ENCODE measurements at places on chromosomes 1 and 21.

DNA sequence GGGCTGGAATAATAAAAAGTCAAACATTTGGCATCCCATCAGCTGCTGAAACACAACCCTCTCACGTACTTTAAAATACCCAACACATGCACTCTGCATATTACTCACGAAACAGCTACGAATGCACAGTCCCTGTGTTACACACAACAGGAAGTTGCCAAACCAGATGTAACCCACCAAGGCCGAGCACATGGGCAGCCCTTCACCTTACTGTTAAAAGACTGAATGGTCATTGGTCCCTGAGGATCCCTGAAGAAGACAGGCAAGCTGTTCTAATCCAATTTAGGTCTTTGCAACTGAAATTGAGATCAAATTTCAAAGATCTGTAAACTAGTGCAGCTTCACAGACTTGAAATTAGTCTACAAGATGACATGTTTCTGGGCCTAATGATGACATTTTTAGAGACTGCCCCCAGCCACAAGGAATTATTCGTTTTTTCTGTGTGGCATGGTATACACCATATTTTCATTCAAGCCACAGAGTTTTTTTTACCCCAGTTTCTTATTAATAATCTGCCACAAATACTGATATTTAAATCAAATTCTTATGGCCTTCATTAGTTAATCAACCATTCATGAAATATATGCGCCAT is 25.6 kb upstream of the IER5 start:
- DNase-seq = no peak

GRCh38 chr1:203117611-203118575 is 9.6 kb upstream of the ADORA1 start:
- DNase-seq = peak; percentile 19

GRCh38 chr1:32100807-32101708 is 6.8 kb upstream of the KPNA6 start:
- DNase-seq = no peak

DNA sequence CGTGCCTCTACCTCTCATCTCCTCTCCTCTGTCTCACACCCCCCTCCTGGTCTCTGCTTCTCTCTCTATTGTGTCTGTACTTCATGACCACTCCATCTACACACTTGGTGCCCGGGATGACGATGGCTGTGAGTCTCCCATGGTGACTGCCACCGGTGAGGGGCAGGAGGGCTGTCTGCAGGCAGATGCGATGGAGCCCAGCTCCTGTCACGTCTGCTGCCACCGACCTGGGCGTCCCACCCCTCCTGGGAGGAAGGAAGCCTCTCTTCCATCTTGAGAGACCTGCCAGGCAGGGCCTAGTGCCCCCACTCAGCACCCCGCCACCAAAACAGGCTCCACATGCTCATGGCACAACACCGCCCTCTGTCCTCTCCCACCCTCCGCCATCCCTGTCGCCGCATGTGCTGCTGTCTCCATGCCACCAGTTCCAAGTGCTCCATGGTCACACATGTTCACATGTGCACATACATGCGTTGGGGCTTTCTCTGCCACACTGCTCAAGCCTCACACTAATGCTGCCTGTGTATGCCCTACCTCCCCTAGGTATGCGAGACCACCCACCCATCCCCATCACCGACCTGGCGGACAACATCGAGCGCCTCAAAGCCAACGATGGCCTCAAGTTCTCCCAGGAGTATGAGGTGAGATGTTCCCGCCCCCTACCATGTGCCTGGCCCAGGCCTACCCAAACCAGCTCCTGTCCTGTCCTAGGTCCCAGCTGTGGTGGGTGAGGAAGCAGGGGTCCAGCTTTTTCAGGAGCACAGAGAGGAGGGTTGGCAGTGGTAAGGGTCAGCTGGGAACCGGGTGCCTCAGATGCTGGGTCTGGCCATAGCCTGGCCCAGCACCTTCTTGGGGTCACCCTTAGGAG is 36.6 kb upstream of the KDM4A start:
- no peak for DNase-seq

GRCh38 chr1:17750333-17750732 is 4.8 kb upstream of the ACTL8 start:
- no peak for DNase-seq

DNA sequence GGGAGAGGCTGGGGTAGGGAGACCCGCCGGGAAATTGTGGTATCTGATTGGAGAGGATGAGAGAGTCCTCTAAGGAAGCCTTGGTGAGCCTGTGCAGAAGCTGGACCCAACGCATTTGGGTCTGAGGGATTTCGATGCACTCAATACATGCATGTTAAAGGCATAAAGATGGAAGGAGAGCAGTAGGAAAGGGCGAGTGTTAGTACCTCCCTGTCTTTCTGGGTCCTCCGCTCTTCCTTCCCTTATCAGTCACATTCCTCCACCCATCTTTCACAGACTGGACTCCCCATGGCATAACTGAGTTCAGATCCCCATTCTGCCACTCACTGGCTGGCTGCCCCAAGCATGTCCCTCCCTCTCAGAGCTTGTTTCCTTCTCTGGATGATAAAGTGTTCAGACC is 7.3 kb downstream of the RGS16 start:
- no peak for DNase-seq

DNA sequence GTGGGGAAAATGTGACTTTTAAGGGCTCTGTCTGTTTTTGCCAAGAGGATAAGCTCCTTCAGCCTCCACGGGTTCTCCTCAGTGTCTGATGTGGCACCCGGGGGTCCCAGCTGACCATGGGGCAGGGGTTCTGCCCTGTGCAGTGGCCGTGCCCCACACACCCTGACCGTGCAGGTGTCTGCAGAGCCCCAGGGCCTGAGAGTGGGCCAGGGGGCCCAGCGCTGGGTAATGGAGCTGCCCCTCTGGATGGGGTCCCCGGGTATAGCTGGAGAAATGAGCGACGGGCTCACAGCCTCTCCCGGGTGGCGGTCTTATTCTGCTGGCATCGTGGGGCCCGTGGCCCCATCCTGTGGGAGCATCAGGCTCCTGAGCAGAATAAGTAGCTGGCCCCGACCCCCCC is 2.9 kb upstream of the PFKL start:
- DNase-seq = no peak

DNA sequence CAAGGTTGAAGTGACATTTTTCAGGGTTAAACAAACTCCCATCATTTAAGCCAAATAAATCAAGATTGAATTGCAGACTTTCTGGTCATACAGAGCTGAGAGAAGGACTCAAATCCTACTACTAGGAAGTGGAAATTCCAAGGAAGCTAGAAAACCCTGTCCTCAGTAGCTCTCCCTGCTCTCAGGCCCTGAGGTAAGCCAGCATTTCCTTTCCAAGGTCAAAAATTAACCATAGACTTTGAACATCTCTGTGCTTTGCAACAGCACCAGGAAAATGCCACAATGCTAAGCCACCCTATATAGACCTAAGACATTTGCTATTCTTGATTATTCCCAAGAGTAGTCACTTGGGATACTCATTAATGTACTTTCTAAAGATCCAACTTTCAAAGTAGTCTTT is 45.1 kb downstream of the LUZP1 start:
- no peak for DNase-seq

GRCh38 chr21:37842163-37842919 is 73.9 kb downstream of the KCNJ6 start:
- DNase-seq = no peak

DNA sequence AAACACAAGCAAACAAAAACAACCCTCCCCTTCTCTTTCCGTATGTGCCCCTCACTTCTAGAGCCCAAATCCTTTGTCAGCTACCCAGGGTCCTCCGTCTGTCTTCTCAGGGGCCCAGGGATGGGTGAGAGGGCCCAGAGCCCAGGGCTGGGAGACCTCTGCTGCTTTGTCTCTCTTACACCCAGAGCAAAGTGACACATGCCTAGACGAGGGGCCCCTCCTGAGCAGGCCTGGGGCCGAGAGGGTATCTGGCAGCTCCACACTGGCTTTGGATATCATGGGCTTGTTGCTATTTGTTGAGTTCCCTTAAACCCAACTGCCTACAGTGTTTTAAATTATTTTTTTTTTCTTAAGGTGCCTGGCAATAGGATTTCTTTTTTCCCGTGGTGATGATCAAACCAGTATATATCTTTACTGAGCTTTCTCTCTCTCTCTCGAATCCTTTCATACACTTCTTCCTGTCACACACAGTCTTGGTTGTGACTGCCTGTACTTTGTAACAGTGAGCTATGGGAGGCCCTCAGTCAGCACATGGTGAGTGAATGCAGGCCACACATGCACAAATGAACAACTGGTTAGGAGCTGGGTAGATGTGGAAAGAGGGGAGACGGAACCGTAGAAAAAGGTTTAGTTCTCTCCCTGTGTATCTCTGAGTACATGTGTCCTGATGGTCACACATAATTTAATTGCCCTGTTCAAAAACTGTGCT is 14.5 kb downstream of the RASSF5 start:
- no peak for DNase-seq

- no peak for DNase-seq
Observed at GRCh38 chr1:26291433-26291832, 11.5 kb downstream of the SH3BGRL3 start.

- no peak for DNase-seq
Observed at GRCh38 chr1:157382351-157382750, 170.0 kb downstream of the FCRL5 start.

DNA sequence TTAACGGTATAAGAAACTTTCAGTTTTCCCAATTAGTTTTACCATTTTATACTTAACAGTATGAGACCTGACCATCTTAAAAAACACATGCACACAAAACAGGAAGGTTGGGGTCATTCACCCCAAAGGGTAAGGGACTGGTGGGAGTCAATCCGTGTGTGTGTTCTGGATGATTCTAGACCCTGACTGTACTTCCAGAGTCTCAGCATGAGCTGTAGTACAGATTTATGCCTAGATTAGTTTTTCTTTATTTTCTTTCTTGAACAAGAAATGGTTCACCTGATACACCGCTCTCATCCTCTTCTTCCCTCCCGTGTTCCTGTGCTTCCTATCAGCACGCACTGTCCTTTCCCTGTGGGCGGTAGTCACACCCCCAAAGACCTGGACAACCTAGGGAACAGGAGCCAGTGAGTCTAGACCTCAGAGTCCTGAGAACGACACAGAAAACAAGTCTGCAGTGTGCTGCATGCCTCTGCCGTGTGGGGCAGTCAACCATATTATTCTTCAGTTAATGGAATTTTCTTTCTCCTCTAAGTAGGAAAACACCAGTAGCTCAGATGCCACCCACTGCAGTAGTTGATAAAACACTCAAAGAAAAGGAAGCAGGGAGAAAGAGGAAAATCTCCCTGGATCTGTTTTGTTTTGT is 38.9 kb upstream of the MRPS6 start:
- no peak for DNase-seq

DNA sequence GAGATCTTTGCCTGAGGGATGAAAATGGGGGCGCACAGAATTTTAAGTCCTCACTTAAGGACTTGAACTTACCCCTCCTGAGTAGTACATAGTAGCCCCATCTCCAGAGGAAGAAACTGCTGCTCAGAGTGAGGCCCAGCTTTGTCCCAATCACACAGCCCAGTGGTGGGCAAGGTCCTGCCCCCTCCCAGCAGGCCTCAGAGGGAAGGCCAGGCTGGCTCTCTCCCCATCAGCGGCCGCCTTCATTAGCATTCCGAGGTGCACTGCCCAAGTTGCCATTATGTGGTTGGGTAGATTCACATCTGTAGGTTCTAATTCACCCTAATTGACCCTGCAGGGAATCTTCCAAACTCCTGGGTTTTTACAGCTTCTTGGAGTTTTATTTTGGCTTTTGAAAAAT is 59.1 kb downstream of the FOXO6 start:
- DNase-seq = no peak

GRCh38 chr1:20284625-20285024 is 6.0 kb upstream of the VWA5B1 start:
- no peak for DNase-seq

- no peak for DNase-seq
Observed at GRCh38 chr1:205675247-205675646, 5.1 kb downstream of the SLC45A3 start.

GRCh38 chr21:42666023-42666747 is 12.8 kb downstream of the PDE9A start:
- no peak for DNase-seq

DNA sequence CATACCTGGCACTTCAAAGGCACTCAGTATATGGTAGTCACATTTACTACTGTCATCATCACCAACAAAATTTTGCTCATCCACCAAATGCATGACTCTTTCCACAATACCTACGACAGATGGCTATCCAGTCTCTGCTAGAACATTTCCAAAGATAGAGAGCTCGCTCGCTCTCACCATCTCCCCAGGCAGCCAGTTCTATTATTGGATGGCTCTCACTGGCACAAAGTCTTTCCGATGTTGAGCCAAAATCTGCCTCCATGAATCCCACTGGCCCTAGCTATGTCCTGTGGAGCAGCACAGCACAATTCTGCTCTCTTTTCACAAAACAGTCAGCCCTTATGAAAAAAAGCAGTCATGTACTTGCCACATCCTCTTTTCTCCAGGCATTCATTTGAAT is 102.1 kb downstream of the DAB1 start:
- DNase-seq = no peak

GRCh38 chr1:172134087-172134731 is 286.3 kb upstream of the C1orf105 start:
- no peak for DNase-seq

DNA sequence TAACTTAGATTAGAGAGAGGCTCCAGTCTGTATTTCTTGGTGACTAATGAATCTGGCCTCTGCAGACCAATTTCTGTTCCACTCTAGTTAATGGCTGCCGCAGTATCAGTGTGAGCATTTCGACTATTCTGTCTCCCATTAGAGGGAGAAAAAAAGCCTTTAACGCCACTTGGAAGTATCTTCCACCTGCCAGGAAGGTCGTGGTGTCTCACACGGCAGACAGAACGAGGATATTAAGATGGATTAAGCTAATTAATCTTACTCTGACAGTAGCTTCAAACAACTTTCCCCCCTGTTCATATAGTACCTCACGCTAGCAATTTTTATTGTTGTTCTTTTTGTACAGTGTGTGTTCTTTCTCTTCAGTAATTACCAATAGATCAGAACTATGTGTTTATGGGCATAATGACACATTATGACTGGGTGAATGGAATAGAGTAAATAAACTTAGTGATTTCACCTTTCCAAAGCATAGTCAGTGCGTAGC is 153.8 kb downstream of the ADGRL2 start:
- DNase-seq = no peak

GRCh38 chr1:234617986-234618736 is 8.2 kb upstream of the IRF2BP2 start:
- no peak for DNase-seq

DNA sequence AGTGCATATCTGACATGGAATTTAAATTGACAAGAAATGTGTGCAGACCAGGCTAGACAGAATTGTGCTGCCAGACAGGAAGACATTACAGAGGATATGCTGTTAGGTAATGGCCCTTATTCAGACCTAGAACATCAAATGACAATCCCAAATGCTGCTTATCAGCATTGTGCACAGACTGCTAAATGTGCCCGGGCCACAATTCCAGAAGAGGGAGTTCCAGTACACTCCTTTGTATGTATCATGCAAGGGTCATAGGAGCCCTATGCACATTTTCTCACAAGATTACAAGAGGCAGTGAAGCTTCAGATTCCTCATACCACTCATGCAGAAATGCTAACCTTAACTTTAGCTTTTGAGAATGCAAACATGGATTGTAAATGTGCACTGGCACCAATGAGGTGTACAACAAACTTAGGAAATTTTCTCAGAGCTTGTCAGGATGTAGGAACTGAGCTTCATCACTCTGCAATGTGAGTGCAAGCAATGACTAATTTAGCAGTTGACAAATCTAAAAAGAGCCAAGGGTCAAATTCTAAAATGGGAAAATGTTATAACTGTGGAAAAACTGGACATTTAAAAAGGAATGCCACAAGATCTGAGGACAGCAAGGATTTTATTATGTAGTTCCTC is 273.5 kb downstream of the COL11A1 start:
- DNase-seq = no peak

- no peak for DNase-seq
Observed at GRCh38 chr1:182681568-182681912, 2.8 kb downstream of the RGS8 start.

- no peak for DNase-seq
Observed at GRCh38 chr1:159473335-159473734, 33.8 kb downstream of the OR10J1 start.
